GM12892 (cell line): ENCODE measurements at places on chromosomes 7 and 10.

DNA sequence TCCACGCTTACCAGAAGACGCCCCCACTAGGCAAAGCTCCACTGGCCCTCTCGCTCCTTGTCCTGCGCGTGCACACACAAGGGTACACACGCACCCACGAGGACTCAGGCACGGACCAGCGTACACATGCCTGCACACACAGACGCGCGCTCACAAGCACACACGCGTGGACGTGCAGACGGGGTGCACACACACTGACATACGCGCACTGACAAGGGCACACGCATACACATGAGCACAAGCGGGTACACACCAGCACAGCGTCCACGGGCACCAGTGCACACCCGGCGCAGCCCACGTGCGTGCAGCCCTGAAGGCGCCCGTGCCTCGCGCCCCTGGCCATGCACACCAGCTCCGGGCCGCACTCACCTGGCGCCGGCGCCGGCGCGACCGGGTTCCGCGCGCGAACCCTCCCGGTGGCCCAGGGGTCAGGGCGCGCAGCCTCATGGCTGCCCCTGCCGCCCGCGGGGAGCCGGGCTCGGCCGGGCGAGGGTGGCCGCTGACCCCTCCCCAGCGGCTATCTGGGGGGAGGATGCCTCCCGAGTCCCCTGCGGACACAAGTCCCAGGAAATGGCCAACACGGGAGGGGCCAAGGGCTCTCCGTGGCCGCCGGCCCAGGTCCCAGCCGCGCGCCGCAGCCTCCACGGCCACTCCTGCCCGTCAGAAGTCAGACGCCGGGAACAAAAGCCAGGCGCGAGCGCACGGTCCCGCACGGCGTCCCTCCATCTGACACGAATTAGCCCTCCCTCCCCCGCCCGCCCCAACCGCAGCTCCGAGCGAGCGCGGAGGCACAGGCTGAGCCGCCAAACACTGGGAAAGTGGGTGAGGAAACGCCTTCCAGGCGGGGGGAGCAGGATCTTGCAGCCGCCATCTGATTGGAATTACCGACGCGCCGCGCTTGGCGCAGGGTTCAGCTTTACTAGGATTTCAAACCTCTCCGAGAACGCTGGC is 45.0 kb downstream of the TNS3 start:
- no peak for DNase-seq

DNA sequence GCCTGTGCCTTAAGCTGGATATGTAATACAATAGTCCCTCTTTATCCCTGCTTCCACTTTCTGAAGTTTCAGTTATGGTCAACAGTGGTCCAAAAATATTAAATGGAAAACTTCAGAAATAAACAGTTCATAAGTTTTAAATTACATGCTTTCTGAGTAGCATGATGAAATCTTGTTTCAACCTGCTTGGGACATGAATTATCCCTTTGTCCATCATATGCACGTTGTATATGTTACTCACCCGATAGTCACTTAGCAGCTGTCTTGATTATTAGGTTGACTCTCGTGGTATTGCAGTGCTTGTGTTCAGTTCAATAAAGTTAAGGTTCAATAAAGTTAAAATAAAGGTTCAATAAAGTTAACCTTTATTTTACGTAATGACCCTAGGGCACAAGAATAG is 25.5 kb downstream of the C1GALT1 start:
- DNase-seq = no peak

DNA sequence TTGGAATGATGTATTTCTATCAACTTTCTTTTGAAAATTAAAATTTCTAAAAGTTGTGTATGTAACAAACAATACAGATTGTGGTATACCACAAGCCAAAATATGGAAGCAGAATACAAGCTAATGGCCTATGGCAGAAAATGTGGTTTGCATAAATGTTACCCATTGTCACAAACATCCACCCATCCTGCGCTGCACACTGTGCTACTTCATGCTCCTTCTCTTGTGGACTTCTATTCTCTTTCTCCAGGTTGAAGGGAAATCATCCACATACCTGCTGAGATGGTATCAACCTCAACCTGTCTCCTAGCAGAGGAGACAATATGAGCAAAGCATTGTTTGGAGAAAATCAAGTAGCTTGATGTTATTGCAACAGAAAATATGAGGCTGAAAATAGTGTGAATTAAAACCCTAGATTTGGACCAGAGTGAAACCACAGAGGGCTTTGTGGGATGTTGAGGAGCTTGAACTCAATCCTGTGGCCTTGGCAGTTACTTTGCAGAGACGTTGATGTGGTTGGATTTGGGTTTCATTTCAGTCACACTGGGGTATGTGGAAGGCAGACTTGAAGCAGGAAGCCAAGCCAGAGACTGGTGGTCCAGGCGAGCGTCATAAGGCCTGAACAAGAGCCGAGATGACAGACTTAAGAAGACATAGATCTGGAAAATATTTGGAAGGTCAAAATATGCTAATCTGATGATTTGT is 63.8 kb downstream of the ICA1 start:
- no peak for DNase-seq

- no peak for DNase-seq
These were observed 365.5 kb downstream of the GALNT17 start for GRCh38 chr7:71497256-71497946.

DNA sequence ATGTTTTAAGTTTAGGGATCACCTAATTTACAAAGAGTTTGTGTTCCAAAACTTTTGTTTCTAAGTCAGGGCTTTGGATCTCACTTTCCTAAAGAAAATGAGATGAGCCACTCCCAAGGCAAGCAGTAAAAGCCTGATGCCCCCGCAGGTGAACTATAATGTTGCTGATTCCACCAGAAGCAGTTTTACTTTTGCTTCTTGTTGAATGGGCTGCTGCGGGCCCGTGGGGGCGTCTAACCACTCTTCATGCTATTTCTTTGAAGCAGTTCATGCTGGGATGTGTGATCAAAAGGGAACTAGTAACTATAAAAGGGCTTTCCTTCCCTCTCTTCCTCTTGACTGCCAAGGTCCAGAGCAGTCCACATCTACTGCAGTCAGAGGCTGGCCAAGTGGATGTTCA is 118.7 kb upstream of the NEBL start:
- DNase-seq = no peak

DNA sequence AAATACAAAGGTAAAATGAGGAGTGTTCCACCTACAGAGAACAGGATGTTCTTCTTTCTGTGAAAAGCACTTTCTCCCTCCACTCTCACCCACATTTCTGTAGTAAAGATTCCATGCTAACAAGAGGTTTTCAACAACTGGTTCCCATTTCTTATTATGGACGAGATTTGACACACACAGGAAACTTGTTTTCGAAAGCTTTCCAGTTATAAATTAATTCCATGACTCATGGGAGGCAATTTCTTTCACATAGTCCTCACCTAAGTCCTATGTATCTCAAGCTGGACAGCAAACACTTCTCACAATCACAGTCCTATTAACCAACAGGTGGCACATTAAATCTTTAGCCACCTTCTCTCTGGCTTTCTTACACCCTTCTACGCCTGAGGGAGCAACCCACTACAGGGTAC is 24.5 kb downstream of the RAPGEF5 start:
- DNase-seq = no peak

DNA sequence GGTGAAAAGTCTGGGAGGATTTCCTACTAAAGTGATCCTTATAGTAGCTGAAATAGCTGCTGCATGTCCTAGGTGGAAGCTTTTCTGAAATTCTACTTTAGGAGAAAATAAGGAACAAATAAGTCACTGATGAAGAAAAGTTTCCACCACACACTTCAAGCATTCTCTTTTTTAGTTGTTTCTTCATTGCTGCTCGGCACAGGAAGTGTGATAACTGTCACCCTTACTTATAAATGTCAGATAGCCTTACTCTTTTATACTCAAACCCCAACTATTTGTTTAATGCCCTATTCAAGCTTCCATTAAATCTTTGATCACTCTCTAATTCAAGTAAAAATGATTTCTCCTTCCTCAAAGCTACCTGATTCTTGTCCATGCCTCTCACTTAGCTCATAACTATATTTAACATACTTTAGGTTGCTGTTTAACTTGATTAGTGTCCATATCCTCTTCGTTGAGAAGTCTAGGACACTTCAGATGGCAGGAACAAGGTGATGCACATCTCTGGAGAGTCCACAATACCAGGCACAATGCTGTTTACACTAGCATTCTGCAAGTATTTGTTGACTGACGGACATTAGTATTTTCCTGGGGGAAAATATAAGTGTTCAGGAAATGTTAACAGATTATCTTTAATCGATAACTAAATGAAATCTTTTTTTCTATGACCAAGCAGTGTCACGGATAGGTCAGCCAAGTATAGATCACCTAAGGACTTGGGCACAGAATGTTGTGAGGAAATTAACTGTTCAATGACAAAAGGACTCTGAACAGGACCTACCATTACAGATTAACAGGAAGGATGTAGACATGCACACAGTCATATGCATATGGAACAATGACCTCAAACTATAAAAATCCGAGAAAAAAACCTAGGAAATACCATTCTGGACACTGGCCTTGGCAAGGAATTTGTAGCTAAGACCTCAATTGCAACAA is 67.4 kb downstream of the ZNF438 start:
- DNase-seq = no peak

GRCh38 chr10:92619368-92619767 is 26.4 kb downstream of the KIF11 start:
- DNase-seq = no peak

- no peak for DNase-seq
These were observed 82.5 kb downstream of the ZNF467 start for GRCh38 chr7:149690688-149691446.

DNA sequence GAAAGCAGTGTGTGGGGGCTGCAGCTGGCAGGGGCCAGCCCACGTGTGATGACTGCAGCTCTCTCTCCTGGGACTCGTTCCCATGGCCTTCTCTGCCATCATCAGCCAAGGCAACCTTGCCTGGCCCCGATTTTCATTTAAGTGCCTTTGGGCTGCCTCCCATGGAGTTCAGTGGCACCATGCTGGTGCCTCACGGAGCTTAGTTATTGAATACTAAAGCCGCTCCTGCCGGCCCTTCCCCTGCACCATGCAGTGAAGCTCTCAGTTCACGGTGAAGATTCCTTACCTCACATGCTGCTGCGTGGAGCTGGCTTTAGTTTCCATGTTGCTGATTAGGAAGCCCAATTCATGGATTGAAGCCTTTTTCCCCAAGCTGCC is 141.5 kb upstream of the EEPD1 start:
- DNase-seq = no peak
